ENCODE measurements at places on chromosomes 1 and 21. TPM values are rescaled to one million over a fixed set of nuclear protein-coding genes. Genes with fewer than 3 reads are reported as not detected.

Gene FLAD1
- 31.2 TPM for total RNA-seq

GRCh38 chr1:24765308-24765988 lies 20.2 kb downstream of the CLIC4 start:
- no peak for DNase-seq
- H3K36me3 ChIP-seq: no peaks in the 10 kb centered on the region
- H3K27ac ChIP-seq: peak overlapping the region; percentile 93
- H3K27me3 ChIP-seq: no peaks in the 10 kb centered on the region
- peaks cover 4% of the 10 kb centered on the region for H3K4me1 ChIP-seq
- no peak overlapping the region for H3K4me3 ChIP-seq

Gene NUDT4B
- 52.5 TPM for total RNA-seq

DNA sequence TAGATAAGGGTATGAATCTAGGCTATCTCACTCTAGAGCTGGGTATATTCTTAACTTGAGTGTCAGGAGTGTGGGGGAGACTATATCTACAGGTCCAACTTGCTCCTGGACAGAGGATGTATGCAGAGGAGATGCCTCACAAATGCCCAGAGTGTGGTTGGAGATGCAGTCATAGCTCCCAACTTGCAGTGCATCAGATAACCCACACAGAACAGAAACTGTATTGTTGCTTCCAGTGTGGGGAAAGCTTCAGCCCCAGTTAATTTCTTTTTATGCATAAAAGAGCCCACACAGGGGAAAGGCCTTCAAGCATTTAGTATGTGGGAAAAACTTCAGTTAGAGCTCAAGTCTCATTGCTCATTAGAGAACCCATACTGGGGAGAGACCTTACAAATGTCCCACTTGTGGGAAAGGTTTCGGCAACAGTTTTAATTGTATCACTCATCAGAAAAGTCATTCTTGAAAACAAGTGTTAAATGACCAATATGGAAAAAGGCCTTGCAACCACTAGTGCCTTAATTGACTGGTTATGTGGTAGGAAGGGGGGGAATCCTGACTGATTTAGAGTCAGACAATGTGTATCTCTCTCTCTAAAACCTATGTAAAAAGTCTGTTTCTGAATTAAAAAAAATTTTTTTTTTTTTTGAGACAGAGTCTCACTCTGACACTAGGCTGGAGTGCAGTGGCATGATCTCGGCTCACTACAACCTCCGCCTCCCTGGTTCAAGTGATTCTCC lies 67.9 kb downstream of the EBNA1BP2 start:
- no peak for DNase-seq
- no peaks in the 10 kb centered on the region for H3K4me1 ChIP-seq
- no peak overlapping the region for H3K27ac ChIP-seq
- H3K36me3 ChIP-seq: no peaks in the 10 kb centered on the region
- H3K4me3 ChIP-seq: no peak overlapping the region
- no peaks in the 10 kb centered on the region for H3K27me3 ChIP-seq

DNA sequence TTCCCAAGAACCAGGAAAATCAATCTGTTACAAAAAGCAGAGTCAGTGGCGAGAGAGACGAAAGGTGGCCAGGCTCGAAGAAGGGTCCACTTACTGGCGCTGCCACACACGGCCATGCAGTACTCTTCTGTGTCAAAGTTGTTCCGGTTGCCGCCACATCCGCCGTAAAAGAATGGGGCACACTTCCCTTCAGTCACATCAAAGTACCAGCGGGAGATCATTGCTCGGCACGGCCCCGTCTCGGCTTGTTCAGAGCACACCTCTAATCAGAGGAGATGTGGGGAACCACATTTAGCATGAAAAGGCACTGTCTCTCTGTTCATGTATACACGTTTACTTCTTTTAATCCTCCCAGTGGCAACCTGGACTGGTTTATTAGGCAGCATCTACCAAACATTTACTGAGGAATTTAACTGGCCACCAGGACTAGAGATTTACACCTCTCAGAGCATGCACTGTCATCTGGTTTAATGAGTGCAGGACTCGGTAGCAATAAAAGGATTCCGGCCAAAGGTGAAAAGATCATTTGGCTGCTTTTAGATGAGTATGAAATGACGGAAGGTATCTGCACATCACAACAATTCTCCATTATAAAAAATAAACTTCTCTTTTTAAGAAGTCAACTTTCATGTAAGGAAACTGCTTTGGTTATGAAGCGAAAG lies 170.5 kb downstream of the APP start:
- no peak for DNase-seq
- no peaks in the 10 kb centered on the region for H3K4me1 ChIP-seq
- peaks cover 9% of the 10 kb centered on the region for H3K36me3 ChIP-seq
- H3K27me3 ChIP-seq: no peaks in the 10 kb centered on the region
- no peak overlapping the region for H3K4me3 ChIP-seq
- no peak overlapping the region for H3K27ac ChIP-seq

Data from ascending aorta (tissue), 2 donors.